NCI-H1105 treated with DMSO at 0.1 percent for 48 hours (cell line): ENCODE measurements at places on chromosomes 2 and 18.

- DNase-seq = no peak
Observed at GRCh38 chr2:133717497-133717896, 149.2 kb upstream of the NCKAP5 start.

DNA sequence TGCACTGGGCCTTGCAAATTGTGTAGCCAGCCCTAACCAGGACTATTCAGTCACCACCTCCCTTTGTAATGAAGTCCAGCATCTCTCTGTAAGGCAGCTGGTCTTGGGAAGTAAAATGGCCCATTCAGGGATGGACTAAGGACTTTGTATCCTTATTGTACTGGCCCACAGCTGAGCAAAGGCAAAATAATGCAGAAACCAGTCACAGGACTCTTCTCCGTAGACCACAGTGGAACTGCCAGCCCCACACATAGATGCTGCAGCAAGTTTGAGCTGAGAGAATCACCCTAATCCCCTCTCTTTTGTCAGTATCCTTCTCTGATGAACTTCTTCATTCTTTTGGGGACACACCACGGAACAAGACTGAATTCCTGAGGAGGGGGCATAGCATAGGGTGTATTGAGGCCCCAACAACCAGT is 73.6 kb upstream of the RTN4 start:
- no peak for DNase-seq

DNA sequence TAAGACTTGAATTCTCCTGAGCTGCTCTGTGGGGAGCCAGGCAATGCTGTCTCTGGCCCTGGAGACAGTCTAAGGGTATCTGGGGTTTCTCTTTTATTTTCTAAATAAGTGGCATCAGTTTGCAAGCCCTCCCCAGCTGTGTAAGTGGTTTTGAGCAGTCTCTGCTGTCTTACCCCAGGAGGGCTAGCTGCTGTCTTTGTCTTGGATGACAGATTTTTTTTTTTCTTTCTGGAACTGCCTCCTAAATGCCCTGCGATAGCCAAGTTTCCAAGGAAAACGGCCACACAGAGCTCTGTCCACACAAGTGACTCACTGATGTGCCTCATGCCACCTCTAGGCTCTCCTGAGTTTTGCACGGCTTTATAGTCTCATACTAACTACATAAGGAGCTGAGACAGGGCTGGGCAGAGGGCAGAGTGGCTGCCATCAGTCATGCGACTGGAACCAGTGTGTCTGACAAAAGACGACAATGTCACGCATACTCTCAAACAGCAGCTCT is 37.2 kb upstream of the THOC1 start:
- DNase-seq = no peak

GRCh38 chr18:26460449-26461091 is 87.8 kb downstream of the KCTD1 start:
- peak; percentile 91 for DNase-seq

DNA sequence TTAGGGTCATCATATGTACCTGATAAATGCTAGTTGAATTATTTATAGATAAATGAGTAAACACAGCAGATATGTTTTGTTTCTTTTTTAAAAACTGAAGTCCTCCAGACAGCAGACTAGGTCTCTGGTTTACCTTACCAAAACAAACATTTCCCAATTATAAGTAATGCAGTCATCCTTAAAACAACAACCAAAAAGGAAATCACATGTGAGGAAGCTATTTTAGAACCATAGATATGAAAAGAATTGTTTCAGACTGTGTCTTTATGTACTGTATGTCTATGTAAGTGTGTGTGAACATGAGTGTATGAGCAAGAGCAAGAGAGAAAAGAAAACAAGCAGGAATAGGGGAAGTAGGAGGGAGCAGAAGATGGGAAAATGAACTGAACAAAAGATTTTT is 441.0 kb downstream of the CPS1 start:
- DNase-seq = no peak

DNA sequence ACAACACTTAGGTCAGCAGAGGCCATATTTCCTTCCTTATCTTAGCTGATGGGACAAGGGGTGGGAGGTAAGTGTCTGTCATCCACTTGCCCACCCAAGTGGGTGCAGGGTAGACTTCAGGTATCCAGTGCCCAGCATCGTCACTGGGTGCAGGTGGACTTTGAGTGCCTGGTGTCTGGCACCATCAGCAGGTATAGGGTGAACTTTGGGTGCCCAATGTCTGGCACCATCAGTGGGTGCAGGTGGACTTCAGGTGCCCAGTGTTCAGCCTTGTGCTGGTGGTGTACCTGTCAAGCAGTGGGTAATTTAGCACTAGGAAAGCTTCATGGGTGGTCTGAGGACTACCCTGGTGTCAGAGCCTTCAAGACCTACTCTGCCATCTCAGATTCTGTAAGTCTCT is 175.6 kb downstream of the SEPTIN10 start:
- no peak for DNase-seq

- no peak for DNase-seq
Observed at GRCh38 chr2:12776521-12776961, 59.8 kb downstream of the TRIB2 start.

DNA sequence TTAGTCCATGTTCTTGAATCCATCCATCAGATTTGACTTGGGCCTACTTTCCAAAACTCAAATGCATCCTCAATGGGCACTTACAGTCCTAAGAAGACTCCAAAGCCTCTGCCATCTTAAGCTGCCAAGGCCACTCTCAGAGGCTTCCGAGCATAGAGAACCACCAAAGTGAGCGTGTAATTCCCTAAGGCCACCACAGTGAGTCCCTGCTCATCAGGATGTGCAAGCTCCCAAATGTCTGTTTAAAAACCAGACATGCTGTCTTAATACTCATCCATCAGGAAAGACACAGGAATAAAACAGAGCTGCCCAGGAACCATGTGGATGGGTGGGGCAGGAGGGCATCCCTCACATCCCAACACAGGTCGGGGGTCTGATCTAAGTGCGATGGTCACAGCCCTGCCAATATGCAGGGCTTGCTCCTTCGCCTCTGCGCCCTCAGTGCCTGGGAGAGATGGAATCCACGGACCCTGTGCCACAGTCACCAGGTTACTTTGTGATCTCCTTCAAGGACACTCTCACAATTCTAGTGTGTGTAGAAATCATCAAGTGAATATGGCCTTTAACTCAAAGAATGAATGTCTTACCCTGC is 80.4 kb downstream of the POLR1A start:
- DNase-seq = no peak

DNA sequence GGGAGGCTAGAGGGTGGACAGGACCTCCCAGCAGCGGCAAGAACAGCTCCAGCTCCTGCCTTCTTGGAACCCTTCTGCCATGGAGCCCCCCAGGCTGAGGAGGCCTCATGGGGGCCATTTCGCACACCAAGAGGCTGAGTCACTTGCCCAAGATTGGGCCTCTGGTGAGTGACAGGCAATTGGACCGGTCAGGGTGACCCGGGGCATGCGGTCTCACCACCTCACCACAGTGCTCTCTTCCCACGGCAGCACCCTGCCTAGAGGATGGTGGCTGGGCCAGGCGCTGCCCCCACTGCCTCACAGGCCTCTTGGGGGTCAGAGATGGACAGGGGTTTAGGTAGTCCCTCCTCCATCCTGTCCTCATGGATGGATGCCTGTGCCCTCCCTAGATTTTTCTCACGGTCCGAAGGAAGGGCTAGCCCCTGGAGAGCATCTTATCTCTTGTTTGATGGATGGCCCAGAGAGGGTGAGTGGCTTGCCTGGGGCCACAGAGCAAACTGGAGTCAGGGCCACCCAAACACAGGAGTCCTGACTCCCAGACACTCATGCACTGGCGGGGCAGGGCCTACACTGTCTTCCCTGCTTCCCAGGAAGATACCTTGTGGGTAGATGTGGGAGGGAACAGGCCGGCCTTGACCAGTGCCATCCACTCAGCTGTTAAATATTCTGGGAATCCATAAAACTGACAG is 119.2 kb downstream of the INHBB start:
- DNase-seq = no peak

GRCh38 chr2:225288986-225289385 is 110.5 kb upstream of the NYAP2 start:
- DNase-seq = no peak

DNA sequence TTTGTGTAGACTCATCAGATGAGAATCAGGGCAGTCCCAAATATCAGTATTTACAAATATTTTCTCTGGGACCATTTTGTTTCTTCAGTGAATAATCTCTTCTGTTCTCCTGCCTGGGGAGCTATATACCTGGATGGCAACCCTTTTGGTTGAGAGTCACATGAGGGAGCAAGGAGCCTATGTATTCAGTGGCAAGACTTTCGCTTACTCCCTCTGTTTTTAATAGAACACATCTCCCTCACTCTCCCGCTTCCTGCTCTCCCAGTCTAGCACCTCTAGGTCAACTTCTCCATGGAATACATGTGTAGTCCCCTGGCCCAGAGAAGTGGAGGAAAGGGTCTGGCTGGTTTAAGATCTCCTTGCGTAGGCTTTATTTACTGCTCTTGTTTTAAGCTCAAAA is 600.3 kb downstream of the CCDC85A start:
- no peak for DNase-seq

GRCh38 chr2:38065502-38066135 is 10.3 kb downstream of the CYP1B1 start:
- DNase-seq = no peak

GRCh38 chr18:13292736-13293135 is 74.2 kb downstream of the LDLRAD4 start:
- no peak for DNase-seq

DNA sequence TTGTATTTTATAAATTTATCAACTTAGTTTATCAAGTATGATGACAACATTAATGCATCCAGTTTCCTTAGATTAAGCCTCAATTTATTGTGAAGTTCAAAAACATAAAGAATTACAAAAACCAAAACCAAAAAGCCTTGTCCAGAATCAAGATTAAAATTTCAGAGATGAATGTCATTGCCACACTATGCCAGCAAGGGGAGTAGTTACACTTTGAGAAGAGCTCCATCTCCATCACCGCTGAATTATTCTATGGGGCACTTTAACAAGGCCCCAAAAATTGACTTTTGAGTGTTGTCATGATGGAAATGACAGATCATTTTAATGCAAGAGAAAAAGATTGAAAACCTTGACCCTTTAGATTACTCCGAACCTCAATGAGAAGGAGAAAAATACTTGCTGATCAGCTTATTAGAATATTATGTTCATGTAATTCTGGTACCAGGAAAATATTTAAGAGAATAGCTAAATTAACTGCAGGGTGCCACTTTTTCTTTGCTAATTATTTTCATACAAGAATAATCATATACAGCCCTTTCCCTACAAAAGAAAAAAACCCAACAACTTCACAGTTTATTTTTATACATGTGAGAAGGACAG is 152.5 kb upstream of the AQP4 start:
- peak; percentile 32 for DNase-seq

- no peak for DNase-seq
Observed at GRCh38 chr2:57461624-57462023, 585.0 kb upstream of the VRK2 start.

- DNase-seq = no peak
Observed at GRCh38 chr2:55102056-55102812, 52.0 kb upstream of the RTN4 start.

GRCh38 chr2:26740890-26741302 is 23.2 kb upstream of the SLC35F6 start:
- no peak for DNase-seq

DNA sequence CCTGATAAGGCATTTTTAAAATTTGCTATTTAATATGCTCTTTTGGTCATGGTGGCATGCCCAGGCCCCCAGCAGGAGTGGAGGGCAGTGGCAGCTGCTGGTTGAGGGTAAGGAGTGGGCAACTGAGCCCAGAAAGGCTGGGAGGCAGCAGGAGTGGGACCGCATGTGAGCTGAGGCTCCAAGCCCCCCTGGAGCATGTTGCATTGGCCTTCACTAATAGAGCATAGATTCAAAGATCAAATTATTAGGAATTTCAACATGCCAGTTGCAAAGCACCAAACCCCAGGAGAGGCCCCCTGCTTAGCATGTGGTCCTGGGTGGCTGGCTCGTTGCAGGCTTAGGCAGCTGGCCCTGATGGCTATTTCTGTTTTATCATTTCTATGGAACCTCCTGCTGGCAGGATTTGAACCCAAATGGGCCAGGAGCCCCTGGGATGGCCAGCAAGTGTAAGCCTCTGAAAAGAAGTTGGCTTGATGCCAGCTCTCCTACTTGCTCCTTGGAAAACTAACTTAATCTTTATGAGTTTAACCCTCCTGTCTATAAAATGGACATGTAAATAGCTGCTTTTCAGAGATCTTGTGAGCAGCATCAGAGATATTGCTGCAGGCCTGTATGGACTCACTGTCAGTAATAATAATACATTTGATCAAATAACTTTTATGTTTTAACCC is 42.1 kb upstream of the TMEM131 start:
- no peak for DNase-seq

DNA sequence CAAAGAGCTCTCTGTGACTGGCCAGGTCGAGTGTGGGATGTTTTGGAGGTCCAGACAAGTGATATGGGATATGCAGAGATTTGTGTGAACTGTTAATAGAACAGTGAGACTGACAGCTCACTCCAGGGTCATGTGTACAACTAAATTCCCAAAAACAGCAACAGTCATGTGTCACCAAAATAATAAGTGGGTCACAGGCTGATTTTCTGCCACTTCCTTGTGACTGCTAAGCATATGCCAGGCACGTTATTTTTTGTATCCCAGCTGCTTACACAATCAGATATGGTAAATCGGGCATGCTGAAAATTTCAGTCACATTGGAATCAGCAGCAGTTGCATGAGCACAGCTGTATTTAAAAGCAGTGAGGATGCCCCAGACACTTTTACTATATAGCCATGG is 198.7 kb downstream of the PTGR3 start:
- DNase-seq = no peak

- DNase-seq = no peak
Observed at GRCh38 chr2:86366651-86367498, 29.4 kb upstream of the REEP1 start.
